ENCODE measurements at places on chromosomes 3 and 15.

GRCh38 chr15:65307978-65308377 lies 3.5 kb downstream of the RNU5B-1 start:
- DNase-seq, result no peak

- no peak for DNase-seq
These were observed 64.0 kb downstream of the USP13 start for GRCh38 chr3:179716811-179717210.

GRCh38 chr3:5428607-5429516 lies 241.4 kb downstream of the EDEM1 start:
- no peak for DNase-seq

GRCh38 chr3:145936971-145937370 lies 224.0 kb downstream of the PLOD2 start:
- DNase-seq, result no peak

DNA sequence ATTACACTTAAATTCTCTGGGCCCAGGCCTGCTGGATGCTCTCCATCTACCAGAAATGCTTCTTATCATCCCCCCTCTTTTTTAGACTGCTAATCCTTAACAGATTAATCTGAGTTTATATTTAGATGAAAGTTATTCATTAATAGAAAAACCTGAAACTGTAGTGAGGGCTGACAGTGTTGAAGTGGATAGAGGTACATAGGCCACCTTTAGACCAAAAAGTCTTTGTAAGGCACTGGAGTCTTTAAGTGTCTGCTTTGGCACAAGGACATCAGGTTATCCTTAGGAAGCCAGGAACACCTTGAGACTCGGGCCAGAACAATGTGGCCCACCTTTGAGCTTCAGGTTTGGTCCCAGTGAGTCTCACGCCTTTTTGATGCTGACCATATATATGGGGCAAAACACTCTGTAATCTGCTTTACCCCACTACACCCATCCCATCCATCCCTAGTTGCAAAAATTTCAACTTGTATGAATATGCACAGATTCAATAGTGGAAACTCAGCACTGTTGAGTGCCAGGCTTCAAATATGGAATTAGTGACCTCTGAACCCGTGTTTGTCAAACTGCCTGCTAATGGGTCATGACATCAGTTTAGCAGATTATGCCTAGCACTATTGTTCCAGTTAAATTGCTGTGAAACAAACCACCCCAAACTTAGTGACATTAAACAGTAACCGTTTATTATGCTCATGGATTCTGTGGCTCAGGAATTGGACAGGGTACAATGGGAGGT lies 44.0 kb downstream of the PDE8A start:
- no peak for DNase-seq

GRCh38 chr15:48307586-48307985 lies 23.6 kb upstream of the DUT start:
- DNase-seq, result no peak

DNA sequence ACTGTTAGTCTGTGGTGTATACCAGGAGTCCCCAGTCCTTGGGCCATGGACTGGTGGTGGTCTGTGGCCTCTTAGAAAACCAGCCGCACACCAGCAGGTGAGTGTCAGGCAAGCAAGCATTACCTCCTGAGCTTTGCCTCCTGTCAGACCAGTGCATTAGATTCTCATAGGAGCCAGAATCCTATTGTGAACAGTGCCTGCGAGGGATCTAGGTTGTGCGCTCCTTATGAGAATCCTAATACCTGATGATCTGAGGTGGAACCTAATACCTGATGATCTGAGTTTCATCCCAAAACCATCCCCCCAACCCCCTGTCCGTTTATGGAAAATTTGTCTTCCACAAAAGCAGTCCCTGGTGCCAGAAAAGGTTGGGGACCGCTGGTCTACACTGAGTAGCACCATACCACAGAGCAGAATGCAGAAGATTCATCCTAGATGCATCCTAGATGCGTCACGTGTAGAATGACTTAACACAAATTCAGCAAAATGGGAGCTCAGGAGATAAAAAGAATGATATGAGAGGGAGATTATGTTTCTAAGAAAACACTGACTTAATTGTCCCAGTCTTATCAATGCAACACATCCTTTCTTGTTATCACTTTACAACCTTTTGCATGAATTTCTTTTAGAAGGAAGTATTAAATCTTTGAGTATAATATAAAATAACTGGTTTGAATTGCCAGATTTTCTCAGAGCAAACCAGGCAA lies 28.5 kb downstream of the SELENOT start:
- DNase-seq, result no peak

GRCh38 chr3:107916171-107916570 lies 174.7 kb downstream of the CD47 start:
- DNase-seq, result no peak
